Dorsolateral prefrontal cortex (tissue), 122 donors: ENCODE measurements at places on chromosomes 3 and 15.

DNA sequence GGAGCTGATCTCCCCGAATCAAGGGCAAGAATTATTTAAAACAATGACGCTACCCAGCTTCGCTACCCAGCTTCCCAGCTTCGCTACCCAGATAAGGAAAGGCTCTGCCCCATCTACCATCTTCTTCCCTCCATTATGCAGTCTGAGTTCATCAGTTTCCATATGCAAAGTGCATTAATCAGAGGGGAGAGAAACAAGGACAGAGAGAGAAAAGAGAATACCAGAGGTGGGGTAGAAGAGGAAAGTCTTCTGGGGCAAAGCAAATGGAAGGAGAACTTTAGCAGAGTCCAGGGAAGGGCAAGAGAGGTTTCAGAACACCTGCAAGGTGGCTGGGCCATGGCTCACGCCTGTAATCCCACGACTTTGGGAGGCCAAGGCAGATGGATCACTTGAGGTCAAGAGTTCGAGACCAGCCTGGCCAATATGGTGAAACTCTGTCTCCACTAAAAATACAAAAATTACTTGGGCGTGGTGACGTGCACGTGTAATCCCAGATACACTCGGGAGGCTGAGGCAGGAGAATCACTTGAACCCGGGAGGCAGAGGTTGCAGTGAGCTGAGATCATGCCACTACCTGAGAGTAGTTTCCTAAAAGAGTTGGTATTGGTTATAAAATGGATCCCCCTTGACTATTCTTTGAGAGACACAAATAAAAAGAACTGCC, 70.4 kb upstream of the SPATA12 start:
- no peak for DNase-seq

DNA sequence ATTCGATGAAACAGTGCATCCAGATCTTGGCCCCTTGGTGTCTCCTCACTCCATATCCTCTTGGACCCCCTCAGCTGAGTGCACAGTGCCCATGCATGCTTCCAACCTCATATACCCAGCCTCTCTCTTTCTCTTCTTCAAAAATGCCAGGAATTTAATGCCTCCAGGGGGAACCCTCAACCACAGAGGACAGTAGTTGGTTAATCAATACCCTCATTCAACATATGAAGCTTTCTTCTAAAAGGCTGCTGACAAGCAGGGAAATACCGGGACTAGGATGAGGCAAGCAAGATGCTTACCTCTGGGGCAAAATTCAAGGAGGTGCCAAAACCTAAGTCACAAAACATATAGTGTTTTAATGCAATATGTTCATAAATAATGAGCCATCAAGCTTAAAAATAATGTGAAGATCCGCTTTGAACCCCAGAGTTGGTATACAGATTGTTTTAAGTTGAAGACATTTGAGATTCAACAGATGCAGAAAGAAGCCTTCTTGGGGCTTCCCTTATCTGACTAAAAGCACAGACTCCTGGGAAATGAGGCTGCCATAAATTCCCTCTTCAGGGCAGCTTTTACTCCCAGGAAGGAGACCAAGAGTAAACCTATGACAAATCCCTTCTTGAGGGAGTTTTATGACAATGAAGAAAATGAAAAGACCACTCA, 48.2 kb upstream of the FHIT start:
- DNase-seq = no peak

DNA sequence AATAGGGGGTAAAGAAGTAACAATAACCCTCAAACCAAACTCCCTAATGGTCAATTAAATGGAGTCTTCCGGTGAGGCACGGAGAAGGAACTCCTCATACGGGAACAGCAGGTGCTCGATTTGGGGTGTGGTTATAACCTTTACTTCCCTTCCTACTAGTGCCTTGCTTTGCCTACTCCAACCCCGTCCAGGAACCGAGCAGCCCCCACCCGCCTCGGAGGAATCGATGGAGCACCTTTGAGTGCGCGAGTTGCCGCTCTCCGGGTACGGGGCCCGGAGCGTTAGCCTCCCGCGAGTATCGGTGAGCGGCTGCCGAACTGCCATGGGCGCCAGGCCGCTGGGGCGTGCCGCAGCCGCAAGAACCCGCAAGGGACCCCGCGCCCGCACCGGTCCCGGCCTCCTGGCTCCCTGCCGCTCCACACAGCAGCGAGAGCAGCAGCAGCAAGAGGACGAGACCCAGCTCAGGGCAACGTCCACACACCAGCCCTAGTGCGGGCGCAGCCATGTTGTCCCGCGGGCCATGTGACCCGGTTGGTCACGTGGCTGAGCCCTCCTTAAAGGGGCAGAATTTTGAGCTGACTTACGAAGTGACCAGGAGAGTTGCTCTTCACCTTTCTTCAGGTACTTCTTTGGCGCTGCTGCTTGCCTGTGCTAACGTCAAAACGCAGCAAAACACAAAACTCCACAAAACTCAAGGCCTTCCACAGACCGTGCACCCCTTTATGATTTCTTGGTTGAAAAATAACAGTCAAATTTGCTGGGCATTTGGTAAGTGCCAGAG, at the start of gene SUMF1:
SUMF1 (minus strand) TSS at position 529 of the 781 bp plus-strand sequence; CDS start at position 505, 24 bp downstream.
- peak; percentile 93 for DNase-seq

GRCh38 chr3:66567077-66567476, 66.3 kb upstream of the LRIG1 start:
- no peak for DNase-seq

- no peak for DNase-seq
These were observed 291.6 kb upstream of the PLSCR5 start for GRCh38 chr3:146896711-146897110.

GRCh38 chr3:72721683-72722381, 126.4 kb downstream of the SHQ1 start:
- no peak for DNase-seq

GRCh38 chr3:114718898-114719210, 425.0 kb downstream of the TIGIT start:
- DNase-seq = no peak

DNA sequence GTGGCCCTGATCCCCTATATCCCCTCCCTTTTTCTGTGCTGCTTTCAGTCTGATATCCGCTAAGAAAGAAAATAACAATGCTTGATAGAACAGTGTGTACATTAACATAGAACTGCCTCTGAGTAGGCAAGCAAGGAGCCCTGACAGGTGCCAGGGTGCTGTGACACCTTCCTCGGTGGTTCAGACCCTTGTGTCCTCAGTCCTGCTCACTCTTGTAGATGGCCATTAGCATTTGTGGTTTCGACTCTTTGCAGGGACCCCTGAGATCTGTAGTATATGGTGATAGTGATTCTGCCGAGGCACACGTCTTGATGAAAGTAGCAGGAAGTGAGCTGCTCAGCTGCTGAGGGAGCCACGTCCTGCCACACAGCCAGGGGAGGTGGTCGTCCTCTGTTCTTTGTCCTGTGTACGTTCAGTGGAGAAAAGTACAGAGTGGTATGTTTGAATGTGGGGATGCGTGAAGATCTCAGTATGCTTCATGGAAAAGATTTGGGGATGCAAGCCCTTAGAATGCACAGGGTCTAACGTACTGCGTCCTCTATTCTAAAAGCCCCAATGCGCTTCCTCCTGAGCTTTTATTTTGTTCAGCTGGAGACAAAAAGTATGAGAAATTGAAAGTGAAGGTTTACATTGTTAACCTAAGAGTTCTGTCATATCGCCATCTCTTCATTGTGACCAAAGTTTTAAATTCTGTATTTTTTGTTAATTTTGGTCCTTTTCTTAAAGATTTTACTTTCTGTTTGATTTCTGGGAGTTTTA, 35.4 kb downstream of the PXYLP1 start:
- no peak for DNase-seq

DNA sequence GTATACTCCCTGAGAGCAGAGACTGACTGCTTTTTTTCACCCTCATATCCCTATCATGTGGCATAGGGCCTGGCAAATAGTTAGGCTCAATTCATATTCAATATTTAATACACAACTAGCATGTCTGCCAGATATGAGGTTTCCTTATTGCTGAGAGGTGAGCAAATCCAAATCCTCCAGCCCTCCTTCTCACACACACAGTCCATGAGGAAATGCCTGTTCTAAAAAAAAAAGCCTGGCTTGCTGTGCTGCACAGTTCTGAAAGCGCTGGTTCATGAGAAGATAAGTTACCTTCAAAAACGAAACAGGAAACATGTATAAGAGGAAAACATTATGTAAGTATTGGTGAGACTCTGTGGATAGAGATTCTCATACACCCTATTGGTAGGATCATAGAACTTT, 15.5 kb upstream of the ACAP2 start:
- DNase-seq = no peak

DNA sequence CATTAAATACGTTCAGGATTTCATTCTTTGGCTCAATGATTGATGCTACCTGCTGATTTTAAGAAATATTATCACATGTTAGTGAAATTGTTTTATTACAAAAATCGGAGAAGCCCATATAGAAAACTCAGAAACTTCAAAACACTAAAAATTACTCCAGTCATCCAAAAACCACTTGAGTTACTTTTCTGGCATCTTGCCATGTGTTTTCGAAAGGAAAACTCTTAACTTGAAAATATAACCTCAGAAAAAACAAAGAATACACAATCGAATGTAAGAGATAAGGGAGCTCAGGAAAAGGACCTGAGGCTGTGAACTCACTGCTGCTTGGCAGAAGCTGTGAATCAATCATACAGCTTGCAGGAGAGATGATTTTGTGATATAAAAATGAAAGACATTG, 151.3 kb upstream of the SLITRK3 start:
- DNase-seq = no peak

GRCh38 chr3:97969541-97969940, 2.7 kb downstream of the RIOX2 start:
- DNase-seq = no peak

GRCh38 chr15:99628374-99629001, 62.7 kb downstream of the MEF2A start:
- DNase-seq = no peak

DNA sequence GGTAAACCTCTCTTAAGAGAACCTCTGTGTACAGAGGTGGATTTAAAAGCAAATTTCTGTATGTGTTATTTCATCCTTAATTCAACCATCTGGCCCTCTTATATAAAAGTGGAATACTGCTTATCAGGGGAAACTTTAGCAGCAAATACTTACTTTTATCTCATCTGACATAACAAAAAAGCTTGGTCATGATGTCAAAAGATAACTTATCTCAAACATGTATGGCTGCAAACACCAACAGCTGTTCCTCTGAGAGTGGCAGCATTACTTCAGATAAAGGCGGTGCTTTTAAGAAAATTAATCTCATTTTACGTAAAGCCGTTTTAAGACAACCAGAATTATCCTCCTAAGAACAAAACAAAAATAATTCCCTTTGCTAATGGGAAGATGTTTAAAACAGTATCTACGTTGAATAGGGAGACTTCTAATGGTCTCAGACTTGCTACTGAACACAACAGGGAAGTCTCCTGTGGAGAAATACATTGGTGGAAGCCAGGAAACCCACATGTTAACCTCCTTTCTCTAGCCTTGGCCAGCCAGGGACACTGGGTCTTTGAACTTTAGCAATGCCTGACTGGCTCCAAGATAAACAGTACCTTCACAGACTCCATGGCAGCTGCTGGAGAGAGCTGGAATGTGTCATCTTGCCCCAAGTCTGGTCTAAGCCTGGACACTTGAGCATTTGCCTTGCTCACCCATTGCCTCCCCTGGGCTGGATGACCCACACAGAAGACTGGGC, 18.1 kb downstream of the ARRDC4 start:
- no peak for DNase-seq

GRCh38 chr3:160001850-160002623, 13.4 kb downstream of the IL12A start:
- DNase-seq = no peak

GRCh38 chr3:85560088-85560785, 601.4 kb downstream of the CADM2 start:
- DNase-seq = peak; percentile 43

- no peak for DNase-seq
These were observed 111.7 kb downstream of the NUP210 start for GRCh38 chr3:13308380-13308801.

DNA sequence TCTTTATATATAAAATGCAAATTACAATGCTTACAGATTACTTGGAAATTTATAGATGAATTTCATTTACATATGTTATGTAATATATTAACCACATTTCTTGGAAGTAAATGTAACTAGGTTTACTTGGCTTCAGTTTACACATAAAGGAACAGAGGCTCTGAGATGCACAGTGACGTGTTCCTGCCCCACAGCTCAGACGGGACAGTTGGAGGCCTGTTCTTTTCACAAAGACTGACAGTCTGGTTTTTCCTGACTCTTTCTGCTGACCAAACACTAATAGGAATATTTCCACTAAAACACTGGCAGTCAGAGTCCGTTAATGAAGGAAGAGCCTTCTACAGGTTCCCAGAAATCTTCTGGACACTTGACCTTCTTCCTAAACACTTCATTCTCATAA, 336.1 kb downstream of the MFSD1 start:
- no peak for DNase-seq
